Vagina (tissue), 2 donors: ENCODE measurements at places on chromosomes 11 and 22. TPM values are rescaled to one million over a fixed set of nuclear protein-coding genes. Genes with fewer than 3 reads are reported as not detected.

The CARD16 gene
- total RNA-seq, result 26.8 TPM

DNA sequence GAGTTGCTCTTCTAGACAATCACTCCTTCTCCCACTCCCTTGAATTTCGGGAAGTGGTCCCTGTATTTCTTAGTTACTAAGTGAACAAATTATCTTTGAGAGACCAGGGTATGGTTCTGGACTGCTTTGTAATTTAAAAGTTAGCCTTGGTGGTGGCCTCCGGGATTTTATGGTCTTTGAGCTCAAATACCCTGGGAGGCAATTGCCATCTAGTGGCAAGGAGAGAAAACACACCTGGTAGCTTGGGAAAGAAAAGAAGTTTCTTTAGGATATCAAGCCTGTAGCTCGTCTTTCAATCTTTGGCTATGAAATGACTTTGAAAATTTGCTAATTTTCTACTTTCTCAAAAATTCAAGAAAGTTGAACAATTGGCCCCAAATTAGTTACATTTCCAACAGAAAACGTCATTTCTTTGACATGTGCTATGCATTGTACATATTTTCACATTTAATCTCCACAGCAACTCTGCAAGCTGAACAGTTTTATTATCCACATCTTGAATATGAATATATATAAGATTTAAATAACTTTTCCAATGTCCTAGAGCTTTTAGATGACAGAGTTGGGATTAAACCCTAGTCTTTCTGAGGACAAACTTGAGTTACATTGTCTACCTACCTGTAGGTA lies 39.1 kb downstream of the MMP27 start:
- H3K4me1 ChIP-seq, result no peaks in the 10 kb centered on the region
- H3K27ac ChIP-seq, result no peak overlapping the region
- H3K27me3 ChIP-seq, result no peaks in the 10 kb centered on the region
- no peak for DNase-seq
- no peak overlapping the region for H3K4me3 ChIP-seq

DNA sequence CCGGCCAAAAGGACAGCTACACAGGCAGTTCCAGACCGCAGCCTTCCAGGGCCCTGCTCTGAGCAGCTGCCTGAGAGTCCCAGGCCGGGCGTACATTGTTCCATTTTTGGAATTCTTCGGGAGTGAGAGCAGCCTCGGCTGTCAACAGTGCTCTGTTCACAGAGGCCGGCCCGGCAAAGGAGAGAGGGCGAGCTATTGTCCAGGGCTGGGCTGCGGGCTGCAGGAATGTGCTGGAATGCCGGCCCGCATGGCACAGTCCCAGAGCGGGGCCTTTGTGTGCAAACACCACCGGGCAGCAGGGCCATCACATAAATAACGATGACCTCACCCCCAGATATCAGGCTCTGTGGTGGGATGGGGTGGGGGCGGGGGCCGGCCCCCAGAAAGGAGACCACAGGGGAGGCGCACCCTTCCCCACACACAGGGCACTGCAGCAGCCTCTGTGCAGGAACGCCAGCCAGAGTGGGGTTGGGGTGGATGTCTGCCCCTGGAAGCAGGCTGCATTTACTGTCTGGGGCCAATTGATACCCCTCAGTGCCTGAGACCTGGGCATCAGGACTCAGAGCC lies 15.8 kb downstream of the LINC01488 start:
- H3K27ac ChIP-seq, result peak overlapping the region; percentile 60
- peaks cover 25% of the 10 kb centered on the region for H3K4me1 ChIP-seq
- no peaks in the 10 kb centered on the region for H3K27me3 ChIP-seq
- no peaks in the 10 kb centered on the region for H3K36me3 ChIP-seq

GRCh38 chr11:128821556-128821955 lies 45.5 kb downstream of the KCNJ1 start:
- no peaks in the 10 kb centered on the region for H3K27me3 ChIP-seq
- no peaks in the 10 kb centered on the region for H3K36me3 ChIP-seq
- no peak overlapping the region for H3K27ac ChIP-seq
- DNase-seq, result no peak
- no peak overlapping the region for H3K4me3 ChIP-seq
- peaks cover 5% of the 10 kb centered on the region for H3K4me1 ChIP-seq

The KMT5B gene
- total RNA-seq, result 35.4 TPM

DNA sequence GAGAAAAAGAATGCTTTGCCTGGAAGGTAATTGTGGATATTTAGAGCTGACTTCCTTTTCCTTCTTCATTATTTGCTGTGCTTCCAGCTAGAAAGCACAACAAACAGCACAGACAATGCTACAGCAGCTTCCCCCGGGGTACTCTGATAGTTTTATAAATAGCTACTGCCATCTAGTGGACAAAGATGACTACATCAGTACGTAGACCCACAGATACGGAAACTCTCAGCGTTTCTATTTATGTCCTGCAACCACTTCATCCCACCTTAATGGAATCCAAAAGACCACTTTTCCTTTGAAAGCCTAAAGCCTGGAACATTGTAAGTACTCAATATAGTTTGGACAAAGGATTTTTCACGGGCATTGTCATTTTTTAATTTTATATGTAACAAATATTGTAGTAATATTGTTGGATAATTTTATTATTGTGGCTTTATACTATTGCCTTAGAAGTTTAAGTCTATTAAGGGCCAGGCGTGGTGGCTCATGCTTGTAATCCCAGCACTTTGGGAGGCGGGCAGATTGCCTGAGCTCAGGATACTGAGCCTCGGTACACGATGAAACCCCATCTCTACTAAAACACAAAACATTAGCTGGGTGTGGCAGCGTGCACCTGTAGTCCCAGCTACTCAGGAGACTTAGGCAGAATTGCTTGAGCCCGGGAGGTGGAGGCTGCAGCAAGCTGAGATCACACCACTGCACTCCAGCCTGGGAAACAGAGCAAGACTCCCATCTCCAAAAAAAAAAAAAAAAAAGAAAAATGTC lies 7.5 kb downstream of the HSPA8 start:
- peak overlapping the region; percentile 20 for H3K27ac ChIP-seq
- H3K4me1 ChIP-seq, result peaks cover 51% of the 10 kb centered on the region
- H3K27me3 ChIP-seq, result no peaks in the 10 kb centered on the region

- DNase-seq, result no peak
- no peak overlapping the region for H3K4me3 ChIP-seq
- H3K36me3 ChIP-seq, result no peaks in the 10 kb centered on the region
- H3K27me3 ChIP-seq, result no peaks in the 10 kb centered on the region
- no peaks in the 10 kb centered on the region for H3K4me1 ChIP-seq
- H3K27ac ChIP-seq, result no peak overlapping the region
These were observed 103.4 kb upstream of the SEZ6L start for GRCh38 chr22:26065847-26066246.

DNA sequence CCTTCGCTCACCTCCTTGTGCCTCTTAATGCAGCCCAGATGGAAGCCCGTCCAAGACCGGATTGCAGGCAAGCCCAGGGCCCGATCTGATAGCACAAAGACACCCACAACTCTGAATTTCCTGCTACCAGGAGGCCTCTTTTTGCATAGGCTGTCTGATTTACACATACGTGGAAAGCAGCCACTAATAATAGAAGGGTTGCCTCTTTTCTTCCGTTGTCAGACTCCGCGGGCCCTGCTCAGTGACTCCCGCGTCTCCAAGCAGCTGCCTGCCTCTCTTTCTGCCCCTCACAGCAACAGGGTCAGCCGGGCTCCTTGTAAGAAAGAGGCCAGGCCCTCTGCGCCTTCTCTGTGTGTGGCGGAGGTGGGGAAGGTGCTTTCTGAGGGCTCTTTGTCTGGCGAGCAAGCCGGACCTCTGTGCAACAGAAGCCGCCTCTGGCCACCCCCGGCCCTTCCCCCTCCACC lies 26.7 kb downstream of the FLI1 start:
- H3K27ac ChIP-seq, result peak overlapping the region; percentile 39
- peak overlapping the region; percentile 4 for H3K4me3 ChIP-seq
